ENCODE measurements at places on chromosomes 4 and X.
A peak's percentile ranks its signal among the peaks of the same experiment; 100 is the strongest.

DNA sequence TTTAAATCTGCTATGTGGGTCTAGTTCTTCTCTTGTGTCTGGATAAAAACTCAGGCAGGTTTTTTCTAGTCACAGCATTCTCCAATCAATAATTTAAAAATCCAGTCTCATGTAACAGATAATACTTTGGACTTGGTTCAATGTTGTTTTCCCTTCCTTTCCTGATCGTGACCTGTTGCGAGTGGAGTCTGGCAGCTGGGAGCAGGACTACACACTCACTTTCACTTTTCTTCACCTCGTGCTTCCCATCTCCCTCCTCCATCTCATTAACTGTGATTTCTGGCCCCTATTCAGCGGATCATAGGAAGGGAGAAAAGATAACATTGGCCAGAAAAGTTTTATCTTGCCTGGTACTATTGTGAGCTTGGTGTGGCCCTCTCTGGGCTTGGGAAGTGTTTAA lies 96.6 kb upstream of the GATB start:
- no peak for DNase-seq

GRCh38 chrX:103503853-103504207 lies 15.5 kb downstream of the RAB40A start:
- DNase-seq: no peak

GRCh38 chr4:24042094-24042493 lies 152.2 kb upstream of the PPARGC1A start:
- no peak for DNase-seq

DNA sequence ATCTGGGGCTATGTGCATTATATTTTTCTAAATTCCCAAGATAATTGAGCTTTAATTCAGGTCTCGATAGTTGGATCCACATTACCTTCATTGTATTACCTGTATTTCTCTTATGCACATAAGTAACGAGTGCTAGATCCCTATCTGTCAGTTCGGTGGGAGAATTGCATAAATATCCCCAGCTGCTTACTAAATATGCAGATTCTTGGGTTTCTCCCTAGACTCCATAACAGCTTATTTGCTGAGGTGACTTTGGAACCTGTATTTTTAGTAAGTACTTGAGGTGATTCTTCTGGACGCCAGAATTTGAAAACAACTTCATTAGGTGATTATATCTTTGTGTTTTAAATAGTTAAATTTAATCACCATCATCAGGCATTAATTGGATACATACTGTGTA lies 15.0 kb downstream of the UGT8 start:
- DNase-seq: no peak

- DNase-seq: peak; percentile 58
Observed at GRCh38 chr4:118281611-118282442, 71.0 kb downstream of the PRSS12 start.

GRCh38 chrX:38694394-38694793 lies 106.9 kb upstream of the MID1IP1 start:
- DNase-seq: no peak

- no peak for DNase-seq
Observed at GRCh38 chr4:146443525-146443924, 78.2 kb downstream of the SLC10A7 start.

GRCh38 chr4:125789023-125789422 lies 474.3 kb downstream of the FAT4 start:
- no peak for DNase-seq

DNA sequence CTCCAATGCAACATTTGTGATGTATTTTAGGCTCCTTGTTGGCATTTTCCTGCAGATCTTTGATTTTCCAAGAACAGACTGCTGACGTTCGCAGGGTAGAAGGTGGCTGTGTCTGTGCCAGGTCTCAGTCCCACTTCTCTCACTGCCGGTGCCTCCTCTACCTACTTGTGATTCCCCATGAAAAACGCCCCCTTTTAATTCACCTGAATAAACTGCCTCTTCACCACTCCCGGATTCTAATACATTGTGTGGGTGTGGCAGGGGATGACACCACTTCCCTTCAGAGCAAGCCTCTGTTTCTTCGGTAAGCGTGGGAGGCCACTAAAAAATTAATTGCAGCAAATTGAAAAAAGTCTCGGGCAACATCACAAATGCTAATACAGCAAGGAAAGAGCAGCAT lies 96.1 kb upstream of the FAM9B start:
- DNase-seq: no peak

DNA sequence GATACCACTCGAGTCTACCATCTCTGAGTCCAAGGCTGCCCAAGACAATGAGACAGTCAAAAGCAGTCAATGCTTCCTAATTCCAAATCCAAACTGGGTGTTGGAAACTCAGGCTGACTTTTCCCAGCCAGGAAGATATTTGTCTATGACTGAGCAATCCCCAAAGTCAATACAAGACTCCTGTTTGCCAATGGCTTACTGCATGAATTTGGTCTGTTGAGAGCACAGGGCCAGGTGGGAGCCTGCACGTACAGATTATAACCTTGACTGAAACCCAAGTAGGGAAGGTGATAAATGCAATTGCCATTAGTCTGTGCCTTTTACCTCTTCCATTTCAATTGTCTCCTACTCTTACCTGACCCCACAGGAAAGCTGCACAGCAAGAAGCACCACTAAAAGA lies 72.6 kb upstream of the PPARGC1A start:
- no peak for DNase-seq

DNA sequence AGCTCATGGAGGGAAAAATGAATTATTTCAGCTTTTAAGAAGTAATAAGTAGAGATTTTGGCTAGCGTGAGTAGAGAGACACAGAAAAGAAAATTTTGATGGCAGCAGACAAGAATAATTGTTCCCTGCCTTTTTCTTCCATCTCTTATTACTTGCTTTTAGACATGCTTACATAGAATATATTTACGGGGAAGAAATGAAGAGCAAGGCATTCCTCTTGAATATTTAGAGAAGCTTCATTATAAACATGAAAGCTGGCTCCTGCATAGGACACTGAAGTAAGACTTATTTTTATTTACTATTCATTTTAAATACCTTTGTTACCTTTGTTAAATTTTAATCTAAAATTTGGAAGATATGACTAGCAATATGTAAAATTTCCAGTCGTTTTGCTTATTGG lies 32.2 kb downstream of the DCK start:
- no peak for DNase-seq

DNA sequence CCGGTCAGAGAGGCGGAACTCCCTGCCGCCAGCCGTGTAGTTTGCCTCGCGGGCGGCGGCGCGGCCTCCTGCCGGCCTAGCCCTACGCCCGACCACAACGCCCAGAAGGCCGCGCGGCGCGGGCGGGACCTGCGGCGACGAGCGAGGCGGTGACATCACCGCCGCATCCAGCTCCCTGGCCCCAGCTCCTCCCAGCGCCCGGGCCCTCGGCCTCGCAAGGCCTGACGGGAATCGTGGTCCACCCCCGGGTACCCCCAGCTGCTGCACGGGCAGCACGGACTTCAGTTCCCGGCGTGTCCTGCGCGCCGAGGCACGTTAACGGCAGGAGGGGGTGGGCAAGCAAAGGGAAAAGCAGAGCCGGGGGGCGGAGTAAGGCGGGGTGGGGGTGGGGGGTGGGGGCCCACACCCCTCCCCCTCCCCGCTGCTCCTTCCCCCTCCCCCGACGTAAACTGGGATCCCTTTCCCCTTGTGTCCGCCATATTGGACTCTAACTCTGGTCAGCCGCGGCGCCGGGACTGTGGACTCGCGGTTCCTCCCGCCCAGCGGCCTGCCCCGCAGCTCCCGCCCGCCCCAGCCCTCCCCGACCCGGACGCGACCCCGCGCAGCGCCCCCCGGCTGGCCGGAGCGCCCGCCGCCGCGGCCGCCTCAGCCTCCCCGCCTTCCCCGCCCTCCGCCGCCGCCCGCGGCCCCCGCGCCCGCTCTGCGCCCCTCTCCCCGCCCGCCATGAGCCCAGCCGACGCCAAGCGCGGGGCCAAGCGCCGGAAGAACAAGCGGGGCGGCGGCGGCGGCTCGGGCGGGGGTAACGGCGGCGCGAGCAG lies at the start of gene FAM193A:
Gene FAM193A (plus strand): TSS at position 455 of the 818 bp plus-strand sequence. CDS start 269 bp downstream, at position 724.
- DNase-seq: peak; percentile 99

GRCh38 chrX:110222497-110223257 lies 95.2 kb downstream of the AMMECR1 start:
- DNase-seq: no peak
